ENCODE measurements at places on chromosomes 1 and 21. TPM values are rescaled to one million over a fixed set of nuclear protein-coding genes. Genes with fewer than 3 reads are reported as not detected.

Gene CPTP
- 22.3 TPM for total RNA-seq

Gene C1QTNF12
- 0.25 TPM for total RNA-seq

Gene PKP1
- under 0.01 TPM for total RNA-seq

Gene HSD3B1
- total RNA-seq = not detected

Gene ZNF692
- 6.6 TPM for total RNA-seq

Gene TCEA3
- 0.13 TPM for total RNA-seq

Gene ETNK2
- 13.0 TPM for total RNA-seq

Gene HJV
- total RNA-seq = not detected

Gene ALG14
- 1.5 TPM for total RNA-seq

Gene RXFP4
- total RNA-seq = not detected

Gene HTR1D
- 0.13 TPM for total RNA-seq

Gene OR6F1
- not detected for total RNA-seq

All from dermis microvascular lymphatic vessel endothelial cell (primary cell).